ENCODE measurements at places on chromosomes 6 and 20.

DNA sequence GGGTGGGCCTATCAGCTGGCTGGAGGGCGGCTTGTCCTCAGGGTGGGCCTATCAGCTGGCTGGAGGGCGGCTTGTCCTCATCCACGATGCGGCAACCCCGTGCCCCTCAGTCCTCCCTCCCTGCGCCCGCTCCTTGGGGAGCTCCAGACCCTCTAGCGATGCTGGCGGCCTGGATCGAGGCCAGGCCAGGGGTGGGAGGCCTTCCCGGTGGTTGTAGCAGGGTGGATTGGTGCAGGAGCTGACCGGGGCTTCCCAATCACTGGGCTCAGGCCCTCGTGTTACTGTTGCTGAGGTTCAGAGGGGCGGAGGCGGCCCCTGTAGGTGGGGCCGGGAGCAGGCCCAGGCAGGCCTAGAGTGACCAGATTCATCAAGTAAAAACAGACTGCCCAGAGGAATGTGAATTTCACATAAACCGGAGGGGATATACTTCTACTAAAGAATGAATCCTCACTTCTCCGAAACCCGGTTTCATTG is 8.8 kb downstream of the SLC17A9 start:
- no peak for DNase-seq

- DNase-seq, result no peak
Measured at GRCh38 chr20:20765696-20766365, 53.4 kb upstream of the RALGAPA2 start.

DNA sequence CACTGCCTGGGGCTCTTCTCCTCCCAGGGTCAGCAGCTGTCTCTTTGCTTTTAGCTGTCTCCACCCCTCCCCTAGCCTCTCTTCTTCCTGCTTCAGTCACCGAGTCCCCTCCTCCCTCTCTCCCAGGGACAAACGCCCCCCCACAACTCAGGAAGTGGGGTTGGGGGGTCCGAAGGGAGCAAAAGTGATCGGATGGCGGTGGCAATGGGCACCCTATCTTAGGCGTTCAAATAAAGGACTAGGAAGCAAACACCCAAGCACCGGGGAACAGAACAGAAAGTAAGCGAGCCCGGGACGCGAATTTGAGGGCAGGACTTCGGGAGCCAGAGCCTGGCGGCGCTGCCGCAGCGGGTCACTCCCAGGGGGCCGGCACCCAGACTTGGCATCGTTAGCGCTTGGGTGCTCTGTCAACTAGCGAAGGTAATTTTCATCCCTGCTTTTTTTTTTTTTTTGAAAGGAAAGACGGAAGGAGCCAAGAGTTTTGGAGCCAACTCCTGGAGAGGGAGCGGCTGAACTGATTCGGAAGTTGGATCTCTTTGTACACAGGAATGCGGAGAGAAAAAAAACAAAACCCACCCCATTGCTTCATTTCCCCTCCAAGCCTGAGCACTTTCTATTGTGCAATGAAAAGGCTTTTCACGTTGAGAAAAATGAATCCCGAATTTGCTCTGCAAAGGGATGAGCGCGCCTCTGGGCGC is 815 bp upstream of the ITPR3 start:
- peak; percentile 50 for DNase-seq

DNA sequence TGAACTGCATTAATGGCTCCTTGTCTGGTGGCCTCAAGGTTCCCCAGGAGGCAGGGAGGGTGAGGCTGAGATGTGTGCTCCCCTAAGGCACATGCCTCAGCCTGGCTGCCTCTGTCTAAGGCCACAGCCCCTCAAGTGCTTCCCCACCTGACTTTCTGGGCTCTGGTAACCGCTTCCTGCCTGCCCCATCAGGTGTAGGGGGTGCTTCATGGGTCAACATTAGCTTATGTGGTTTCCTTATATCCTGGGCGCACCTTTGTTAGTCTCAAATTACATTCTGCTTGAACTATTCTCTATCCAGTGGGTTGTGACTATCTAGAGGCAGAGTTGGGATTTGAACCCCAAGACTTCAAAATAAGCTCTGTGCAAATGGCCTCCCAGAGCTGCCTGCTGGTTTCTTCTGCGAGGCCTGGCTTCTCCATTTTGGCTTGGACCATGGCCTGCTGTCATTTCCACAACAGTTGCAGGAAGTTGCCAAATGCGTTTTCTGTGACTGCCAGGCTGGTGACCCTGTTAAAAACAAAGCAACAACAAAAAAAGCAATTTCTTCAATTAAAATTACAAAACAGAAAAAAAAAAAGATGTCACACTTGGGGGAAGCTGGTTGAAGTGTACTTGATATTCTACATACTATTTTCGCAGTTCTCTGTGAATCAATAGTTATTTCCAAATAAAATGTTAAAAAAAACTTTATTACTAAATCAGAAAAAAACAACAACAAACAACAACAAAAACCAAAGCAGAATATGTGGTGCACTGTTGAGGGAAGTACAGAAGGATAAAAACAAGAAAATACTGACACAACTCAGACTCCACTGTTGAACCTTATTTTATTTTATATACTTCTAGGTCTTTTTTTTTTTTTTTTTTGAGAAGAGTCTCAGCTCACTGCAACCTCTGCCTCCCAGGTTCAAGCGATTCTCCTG is 20.0 kb upstream of the ZNFX1 start:
- DNase-seq, result no peak

GRCh38 chr6:5772408-5773120 is 234.2 kb downstream of the NRN1 start:
- no peak for DNase-seq

DNA sequence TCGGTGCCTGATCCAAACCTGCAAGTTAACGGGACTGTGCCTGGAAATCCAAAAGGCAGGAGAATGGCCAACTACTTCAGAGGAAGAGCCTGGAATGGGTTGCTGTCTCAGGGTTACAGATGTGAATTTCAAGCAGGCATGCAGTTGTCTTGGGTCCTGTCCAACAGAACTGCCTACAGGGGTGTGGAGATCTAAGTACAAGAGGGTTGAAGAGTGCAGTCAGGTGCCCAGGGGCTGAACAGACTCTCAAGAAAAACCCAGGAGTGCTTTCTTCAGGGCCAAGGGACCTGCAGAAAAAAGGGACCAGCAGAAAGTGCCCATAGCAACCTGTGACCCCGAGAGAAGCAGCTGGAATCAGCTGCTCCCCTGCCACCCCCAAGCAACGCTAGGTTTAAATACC is 71.0 kb downstream of the PREP start:
- DNase-seq, result no peak
